ENCODE measurements at places on chromosomes 12 and 14.

GRCh38 chr12:116067892-116068291 is 209.6 kb downstream of the MED13L start:
- DNase-seq = no peak

GRCh38 chr12:120229487-120230325 is 28.8 kb upstream of the RPLP0 start:
- no peak for DNase-seq

DNA sequence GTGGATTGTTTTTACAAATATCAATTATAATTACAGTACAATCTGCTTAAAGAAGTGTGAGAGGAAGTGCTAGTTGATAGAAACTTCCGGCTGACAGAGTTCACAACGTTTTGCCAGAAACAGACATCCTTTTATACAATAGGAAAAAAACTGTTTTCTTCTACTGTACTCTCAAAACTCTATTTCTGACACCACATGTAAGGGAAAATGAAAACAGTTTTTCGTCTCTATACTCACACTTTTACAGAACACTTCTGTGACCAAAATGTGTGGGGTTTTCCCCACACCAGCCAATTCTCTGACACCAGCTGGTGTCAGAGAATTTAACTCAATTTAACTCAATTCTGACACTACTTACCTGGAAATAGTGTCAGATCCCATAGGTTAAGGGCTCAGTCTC is 24.2 kb upstream of the HIF1A start:
- no peak for DNase-seq

GRCh38 chr14:105849933-105850626 is 323.7 kb downstream of the TMEM121 start:
- DNase-seq = no peak
